ENCODE measurements at places on chromosomes 12 and 14.

DNA sequence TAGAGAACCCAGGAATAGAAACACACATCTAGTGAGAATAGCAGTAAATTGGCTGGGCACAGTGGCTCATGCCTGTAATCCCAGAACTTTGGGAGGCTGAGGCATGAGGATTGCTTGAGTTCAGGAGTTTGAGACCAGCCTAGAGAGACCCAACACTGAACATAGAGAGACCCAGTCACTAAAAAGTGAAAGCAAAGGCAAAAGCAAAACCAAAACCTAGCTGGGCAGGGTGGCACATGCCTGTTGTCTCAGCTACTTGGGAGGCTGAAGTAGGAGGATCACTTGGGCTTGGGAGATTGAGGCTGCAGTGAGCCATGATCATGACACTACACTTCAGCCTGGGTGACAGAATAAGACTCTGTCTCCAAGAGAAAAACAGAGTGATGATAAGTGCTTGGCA lies 37.5 kb upstream of the MIS18BP1 start:
- no peaks in the 10 kb centered on the region for H3K36me3 ChIP-seq
- H3K4me3 ChIP-seq, result no peak overlapping the region
- no peaks in the 10 kb centered on the region for H3K27me3 ChIP-seq

GRCh38 chr14:80395031-80395430 lies 183.7 kb upstream of the DIO2 start:
- H3K4me1 ChIP-seq, result no peaks in the 10 kb centered on the region
- H3K4me3 ChIP-seq, result no peak overlapping the region
- H3K27ac ChIP-seq, result no peak overlapping the region
- H3K27me3 ChIP-seq, result no peaks in the 10 kb centered on the region

DNA sequence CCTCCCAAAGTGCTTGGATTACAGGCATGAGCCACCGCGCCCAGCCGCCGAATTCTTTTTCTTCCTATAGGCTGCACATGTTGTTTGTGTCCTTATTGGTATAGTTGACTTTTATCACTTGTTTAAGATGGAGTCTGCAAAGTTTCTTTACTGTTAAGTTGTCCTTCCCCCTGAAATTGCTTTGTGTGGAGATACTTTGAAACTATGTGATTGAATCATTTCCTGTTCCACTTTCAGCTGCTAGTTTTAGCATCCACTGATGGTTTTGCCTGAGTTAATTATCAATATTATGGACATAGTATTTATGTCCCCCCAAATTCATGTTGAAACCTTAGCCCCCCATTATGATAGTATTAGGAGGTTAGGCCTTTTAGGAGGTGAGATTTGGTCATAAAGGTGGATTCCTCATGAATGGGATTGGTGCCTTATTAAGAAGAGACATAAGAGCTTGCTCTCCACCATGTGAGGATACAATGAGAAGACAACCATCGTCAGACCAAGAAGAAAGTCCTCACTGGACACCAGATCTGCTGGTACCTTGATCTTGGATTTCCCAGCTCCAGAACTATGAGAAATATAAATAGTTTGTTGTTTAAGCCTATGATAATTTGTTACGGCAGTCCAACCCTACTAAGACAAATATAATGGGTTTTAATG lies 34.9 kb downstream of the PPHLN1 start:
- no peak overlapping the region for H3K4me3 ChIP-seq
- DNase-seq, result no peak
- no peak overlapping the region for H3K27ac ChIP-seq
- no peaks in the 10 kb centered on the region for H3K36me3 ChIP-seq

GRCh38 chr14:93044121-93044520 lies 71.6 kb downstream of the ITPK1 start:
- no peak for DNase-seq
- no peak overlapping the region for H3K4me3 ChIP-seq
- no peaks in the 10 kb centered on the region for H3K27me3 ChIP-seq
- H3K4me1 ChIP-seq, result peaks cover 53% of the 10 kb centered on the region
